ENCODE measurements at places on chromosomes 5 and 9.

GRCh38 chr9:134919303-134919702 is 1.6 kb upstream of the FCN1 start:
- DNase-seq, result no peak

GRCh38 chr5:108858959-108859358 is 111.3 kb downstream of the FER start:
- no peak for DNase-seq

GRCh38 chr5:18314192-18314778 is 680.0 kb downstream of the TAF11L14 start:
- no peak for DNase-seq

- no peak for DNase-seq
Observed at GRCh38 chr9:1606253-1606652, 408.9 kb upstream of the SMARCA2 start.

- DNase-seq, result no peak
Observed at GRCh38 chr5:17799521-17799920, 165.3 kb downstream of the TAF11L14 start.

GRCh38 chr5:178474562-178475184 is 115.5 kb downstream of the COL23A1 start:
- DNase-seq, result no peak

- no peak for DNase-seq
Observed at GRCh38 chr5:17379100-17379951, 118.7 kb upstream of the TAF11L2 start.

GRCh38 chr9:8613346-8613825 is 813.8 kb upstream of the DMAC1 start:
- DNase-seq, result no peak

GRCh38 chr5:65818592-65818991 is 96.6 kb downstream of the NLN start:
- DNase-seq, result no peak

DNA sequence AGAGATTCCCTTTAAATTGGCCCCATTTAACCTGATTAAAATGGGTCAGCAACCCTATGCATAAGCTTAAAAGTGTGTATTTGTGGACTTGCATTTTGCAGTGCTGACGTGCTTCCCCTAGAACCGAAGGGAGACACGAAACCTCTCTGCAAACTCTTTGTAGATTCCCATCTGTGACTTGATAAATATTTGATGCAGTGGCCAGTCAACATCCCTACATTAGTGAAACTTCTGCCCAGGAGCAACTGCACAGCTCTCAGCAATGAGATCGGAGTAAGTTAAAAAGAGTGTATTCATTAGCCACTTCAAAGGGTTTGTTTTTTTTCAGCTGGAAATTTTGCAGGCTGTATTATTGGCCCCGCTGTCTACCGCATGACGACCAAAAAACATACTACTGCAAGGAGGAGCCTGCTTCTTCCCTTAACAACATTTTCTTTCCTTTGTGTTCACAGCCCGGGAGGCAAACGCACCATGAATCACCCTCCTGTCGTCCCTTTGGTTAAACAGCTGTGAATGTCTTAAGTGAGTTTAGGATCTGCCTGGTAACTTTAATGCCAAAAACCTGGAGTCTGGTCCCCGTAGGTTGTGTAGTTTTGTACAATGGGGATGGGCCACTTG is 38.0 kb upstream of the TCERG1 start:
- no peak for DNase-seq

DNA sequence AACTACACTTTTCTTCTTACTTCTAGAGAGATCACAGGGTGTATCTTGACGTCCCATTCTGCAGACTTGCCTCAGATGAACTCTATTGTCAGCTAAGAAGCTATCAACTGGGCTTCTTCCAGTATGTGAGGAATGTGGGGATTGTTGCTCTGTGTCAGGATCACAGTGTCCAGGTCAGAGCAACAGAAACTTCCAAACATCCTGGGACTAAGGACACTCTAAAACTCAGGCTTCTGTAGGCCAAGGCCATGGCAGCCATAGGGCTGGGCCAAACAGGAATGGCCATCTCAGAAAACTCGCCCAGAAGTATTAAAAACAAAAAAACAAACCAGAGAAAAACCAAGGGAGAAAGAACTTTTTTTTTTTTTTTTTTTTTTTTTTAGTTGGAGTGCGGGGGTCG is 210.0 kb upstream of the CLINT1 start:
- DNase-seq, result no peak

GRCh38 chr9:109248133-109248581 is 72.7 kb downstream of the EPB41L4B start:
- no peak for DNase-seq

GRCh38 chr5:150662731-150663516 is 1.9 kb downstream of the MYOZ3 start:
- DNase-seq, result no peak

DNA sequence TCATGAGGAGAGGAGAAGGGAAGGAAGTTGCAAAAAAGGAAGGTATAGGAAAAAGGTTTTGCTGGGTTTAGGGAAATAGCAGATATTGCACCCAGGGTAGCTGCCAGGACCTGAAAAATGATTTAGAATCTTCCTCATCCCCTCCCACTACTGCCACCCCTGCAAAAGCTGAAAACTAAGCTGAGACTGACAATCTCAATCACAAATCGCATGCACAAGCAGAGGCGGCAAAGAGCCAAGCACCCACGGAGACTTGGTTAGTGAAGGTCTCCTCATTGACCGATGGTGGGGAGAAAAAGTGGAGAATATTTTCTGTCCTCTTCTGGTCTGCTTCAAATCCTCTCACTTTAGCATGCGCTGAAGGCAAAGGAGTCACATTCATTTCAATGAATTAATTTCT is 39.1 kb upstream of the PAM start:
- no peak for DNase-seq

- DNase-seq, result no peak
Observed at GRCh38 chr5:173328844-173329490, 753 bp upstream of the STC2 start.

Measured in stimulated activated CD4-positive, alpha-beta T cell treated with anti-CD3 and anti-CD28 coated beads, Interleukin-1b, Interleukin-23, amount 100 ng/mL, for 1 hour (primary cell).